Activated CD8-positive, alpha-beta memory T cell treated with anti-CD3 and anti-CD28 coated beads for 48 hours (primary cell): ENCODE measurements at places on chromosomes 11 and 22.

- no peak for DNase-seq
Measured at GRCh38 chr11:121300313-121300971, 7.9 kb downstream of the SC5D start.

DNA sequence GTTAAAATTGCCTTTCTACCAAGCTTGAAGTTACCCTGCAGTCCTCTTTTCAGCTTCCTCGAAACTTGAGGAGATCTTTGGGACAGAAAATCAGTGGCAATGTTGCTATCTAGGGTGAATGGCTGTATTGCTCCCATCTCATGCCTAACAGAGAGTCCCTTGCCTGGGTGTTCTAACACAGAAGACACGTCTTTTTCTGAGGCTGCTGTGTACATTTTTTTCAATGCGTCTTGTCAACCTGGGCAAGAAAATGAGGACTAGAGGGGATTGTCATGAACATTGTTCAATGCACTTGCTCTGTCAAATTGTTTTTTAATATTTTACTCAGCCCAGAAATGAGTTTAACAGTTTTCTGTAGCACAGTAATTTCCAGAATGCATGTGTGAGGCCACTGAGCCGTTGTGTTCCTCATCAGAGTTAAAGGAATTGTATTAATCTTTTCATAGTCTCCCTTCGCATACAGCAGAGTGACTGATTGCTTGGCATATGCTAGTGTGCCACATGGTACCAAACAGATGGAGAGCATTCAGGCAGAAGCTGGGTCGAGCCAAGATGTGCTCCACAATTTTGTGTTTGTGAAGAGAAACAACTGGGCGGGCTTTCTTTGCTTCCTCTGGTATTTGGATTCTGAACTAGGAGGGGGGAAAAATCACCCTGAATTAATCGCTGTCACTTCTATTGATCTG lies 86.0 kb downstream of the CASP12 start:
- no peak for DNase-seq

DNA sequence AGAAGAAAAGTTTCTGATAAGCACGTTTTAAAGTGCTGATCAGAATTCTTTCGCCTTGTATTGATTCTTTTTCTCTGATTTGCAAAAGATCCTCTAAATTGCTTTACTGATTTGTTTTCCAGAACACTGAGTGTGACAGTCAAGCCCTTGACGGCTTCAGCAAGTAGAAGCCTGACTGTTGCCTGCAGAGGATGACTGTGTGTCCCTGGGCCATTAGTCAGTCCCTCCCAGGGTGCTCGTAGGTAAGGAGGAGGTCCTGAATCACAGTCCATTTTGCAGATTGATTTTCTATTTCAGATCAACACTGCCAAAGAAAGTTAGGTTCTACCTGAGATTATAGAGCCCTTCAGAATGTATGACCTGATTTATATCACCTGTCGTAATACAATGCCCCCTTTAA lies 38.6 kb upstream of the POGLUT3 start:
- no peak for DNase-seq

- no peak for DNase-seq
Measured at GRCh38 chr11:2380807-2381350, 3.8 kb downstream of the CD81 start.

GRCh38 chr22:30945653-30946052 lies 22.9 kb downstream of the MORC2 start:
- DNase-seq = no peak

- no peak for DNase-seq
Measured at GRCh38 chr11:8768625-8769333, 86.2 kb downstream of the RPL27A start.

GRCh38 chr11:9738116-9738515 lies 74.2 kb downstream of the SWAP70 start:
- DNase-seq = no peak

DNA sequence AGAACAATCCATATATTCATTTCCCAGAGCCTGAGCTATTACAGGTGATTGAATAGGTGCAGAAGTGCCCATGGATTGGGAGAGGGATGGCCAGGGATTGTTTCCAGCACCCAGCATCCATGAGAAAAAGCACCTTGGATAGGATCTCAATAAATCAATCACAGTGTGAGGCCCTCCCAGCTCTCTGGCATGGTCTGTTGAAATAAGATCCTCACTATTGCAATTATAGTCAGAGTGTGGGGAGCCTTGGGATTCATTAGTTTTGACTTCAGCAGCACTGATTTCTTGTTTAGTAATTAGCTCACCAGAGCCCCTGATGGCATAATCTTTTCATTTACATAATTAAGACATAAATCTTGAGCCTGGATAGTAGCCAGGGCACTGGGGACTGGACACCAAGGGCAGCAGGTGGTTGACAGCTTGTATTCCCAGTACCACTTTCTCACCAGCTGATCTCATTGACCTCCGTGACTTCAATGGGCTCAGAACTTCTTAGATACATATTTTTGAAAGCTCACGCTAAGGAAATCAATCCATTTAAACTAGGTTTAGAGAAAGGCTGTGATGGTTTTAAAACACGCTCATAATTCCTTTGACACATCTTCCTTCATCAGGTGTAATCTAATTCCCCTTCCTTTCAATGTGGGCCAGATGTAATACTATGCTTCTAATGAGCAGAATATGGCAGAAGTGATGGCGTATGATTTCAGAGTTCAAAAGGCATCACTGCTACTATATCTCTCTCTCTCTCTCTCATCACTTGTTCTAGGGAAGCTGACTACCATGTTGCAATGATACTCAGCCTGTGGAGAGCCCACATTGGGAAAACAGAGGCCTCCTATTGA lies 22.1 kb upstream of the DRD2 start:
- DNase-seq = no peak

- no peak for DNase-seq
Measured at GRCh38 chr11:39174965-39175364, 2284.5 kb downstream of the LRRC4C start.

GRCh38 chr11:12863605-12864121 lies 145.5 kb upstream of the RASSF10 start:
- DNase-seq = no peak

- no peak for DNase-seq
Measured at GRCh38 chr11:116595305-116595880, 177.4 kb downstream of the BUD13 start.

DNA sequence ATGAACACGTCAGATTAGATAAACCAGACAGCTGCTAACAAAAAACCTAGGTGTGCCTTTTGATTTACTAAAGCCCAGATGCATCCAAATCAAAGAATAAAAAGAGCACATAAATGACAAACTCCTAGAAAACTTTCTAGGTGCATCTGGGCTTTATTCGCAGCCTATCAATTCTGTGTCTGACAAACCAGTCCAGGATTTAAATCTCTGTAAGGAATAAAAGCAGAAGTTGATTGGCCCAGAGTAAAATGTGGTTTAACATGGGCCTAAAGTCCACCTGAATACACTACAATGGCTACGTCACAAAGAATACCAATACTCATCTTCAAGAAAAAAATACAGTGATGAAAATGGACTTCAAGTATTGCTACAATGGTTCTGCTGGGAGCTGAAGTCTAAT lies 66.8 kb downstream of the SOX6 start:
- no peak for DNase-seq

- no peak for DNase-seq
Measured at GRCh38 chr22:32958001-32958400, 100.2 kb downstream of the SYN3 start.

GRCh38 chr22:32950366-32950765 lies 107.8 kb downstream of the SYN3 start:
- DNase-seq = no peak

DNA sequence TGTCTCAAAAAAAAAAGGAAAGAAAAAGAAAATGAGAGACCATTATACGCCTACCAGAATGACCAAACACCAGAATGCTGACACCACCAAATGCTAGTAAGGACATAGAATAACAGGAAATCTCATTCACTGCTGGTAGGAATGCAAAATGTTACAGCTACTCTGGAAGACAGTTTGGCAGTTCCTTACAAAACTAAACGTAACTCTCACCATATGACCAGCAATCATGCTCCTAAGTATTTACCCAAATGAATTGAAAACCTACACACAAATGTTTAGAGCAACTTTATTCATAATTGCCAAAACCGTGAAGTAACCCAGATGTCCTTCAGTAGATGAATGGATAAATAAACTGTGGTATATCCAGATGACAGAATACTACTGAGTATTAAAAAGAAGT lies 7.2 kb downstream of the CHKA start:
- DNase-seq = no peak

- DNase-seq = peak; percentile 16
Measured at GRCh38 chr11:86672007-86672621, at the start of gene ME3. TSS of gene ME3 (minus strand) at chr11:86672616.

DNA sequence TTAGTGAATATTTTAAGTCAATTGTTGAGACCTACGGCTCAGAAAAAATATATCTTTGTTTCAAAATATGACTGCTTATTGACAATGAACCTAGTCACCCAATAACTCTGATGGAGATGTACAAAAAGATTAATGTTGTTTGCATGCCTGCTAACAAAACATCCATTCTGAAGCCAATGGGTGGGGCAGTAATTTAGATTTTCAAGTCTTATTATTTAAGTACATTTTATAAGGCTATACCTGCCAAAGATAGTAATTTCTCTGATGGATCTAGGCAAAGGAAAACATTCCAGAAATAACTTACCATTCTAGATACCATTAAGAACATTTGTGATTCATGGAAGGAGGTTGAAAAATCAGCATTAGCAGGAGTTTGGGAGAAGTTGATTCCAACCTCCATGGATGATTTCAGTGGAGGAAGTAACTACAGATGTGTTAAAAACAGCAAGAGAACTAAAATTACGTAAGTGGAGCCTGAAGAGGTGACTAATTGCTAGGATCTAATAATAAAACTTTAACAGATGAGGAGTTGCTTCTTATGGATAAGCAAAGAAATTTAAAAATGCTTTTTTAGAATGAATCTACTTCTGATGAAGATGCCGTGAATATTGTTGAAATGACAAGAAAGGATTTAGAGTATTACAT lies 26.4 kb upstream of the OR8D2 start:
- DNase-seq = no peak

- no peak for DNase-seq
Measured at GRCh38 chr11:134429106-134429505, 17.1 kb upstream of the B3GAT1 start.

DNA sequence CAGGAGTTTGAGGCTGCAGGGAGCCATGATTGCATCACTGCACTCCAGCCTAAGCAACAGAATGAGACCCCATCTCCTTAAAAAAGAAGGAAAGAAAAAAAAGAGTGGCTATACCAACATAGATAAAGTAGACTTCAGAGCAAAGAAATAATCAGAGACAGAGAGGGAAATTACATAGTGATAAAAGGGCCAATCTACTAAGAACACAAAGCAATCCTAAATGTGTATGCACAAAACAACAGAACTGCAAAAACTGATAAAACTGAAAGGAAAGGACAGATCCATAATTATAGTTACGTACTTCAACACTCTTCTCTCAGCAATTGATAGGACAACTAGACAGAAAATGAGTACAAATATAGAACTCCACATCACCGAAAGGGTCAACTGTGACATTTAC lies 17.8 kb upstream of the OR2AT4 start:
- DNase-seq = no peak

- no peak for DNase-seq
Measured at GRCh38 chr11:12045914-12046635, 37.6 kb upstream of the DKK3 start.

DNA sequence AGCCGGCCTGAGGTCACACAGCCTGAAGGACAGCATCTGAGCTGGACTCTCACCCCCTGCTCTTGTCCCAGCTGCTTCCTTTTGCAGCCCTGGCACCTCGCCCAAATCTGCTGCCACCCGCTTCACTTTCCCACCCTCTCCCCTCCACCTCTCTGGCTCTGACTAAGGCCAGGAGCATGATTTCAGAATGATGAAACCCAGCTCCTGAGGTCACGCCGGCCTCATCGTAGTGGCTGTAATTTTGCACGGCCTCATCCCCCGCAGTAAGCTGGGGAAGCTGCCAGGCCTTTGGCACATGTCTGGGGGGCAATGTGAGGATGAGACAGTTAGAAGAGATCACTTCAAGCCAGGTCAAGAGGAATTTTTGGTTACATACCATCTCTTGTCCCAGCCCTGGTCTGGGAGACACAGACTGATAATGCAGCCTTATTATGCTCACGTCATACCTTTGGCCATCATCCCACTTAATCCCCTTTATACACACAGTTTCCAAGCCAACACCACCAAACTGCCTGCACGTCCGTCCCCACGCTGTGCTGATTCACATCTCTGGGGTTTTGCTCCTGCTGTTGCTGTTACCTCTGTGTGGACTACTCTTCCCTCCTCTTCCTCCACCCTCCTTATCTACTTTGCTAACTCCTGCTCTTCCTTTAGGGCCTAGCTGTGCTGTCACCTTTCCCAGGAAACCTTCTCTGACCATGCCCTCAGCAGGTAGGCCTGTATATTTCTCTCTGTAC lies 58.1 kb downstream of the CHRDL2 start:
- DNase-seq = no peak

- DNase-seq = no peak
Measured at GRCh38 chr11:116461789-116462188, 311.0 kb downstream of the BUD13 start.

- no peak for DNase-seq
Measured at GRCh38 chr11:65573391-65574079, 1.2 kb downstream of the FAM89B start.

- DNase-seq = no peak
Measured at GRCh38 chr22:44895296-44896055, 114.3 kb downstream of the PHF21B start.

DNA sequence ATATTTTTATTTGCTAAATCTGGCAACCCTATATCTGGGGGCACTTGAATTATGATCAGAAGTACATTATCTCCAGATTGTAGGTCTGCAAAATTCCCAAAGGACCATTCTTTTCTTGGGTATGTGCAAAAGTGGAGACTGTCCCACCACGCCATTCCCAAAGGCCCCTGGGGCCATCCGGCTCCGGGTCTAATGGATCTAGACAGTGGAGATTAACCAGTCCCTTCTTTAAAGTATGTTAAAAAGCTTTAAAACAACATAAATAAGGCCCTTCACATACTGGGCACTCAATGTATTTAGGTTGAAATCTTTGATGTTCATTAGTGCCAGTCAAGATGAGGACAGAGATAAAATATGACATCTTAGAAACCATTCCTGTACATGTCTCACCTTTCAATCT lies 124.1 kb downstream of the MAML2 start:
- no peak for DNase-seq

DNA sequence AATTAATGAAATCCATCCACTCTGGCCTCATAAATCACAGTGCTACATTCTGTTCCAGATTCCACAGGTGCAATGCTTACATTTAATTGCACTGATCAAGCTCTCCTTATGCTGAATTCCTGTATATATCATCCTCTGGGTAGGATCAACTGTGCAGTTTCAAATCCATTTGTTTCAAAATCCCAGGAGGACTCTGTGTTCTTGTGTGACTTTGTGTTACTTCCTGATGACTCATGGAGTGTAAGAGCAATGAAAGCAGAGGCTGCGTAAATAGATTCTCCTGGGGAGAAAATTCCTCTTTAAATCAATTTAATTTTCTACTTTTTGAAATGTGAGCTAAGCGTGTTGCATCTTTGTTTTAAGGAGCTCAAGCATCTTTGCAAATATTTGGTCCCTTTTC lies 752.7 kb downstream of the METTL15 start:
- DNase-seq = no peak
